ENCODE measurements at places on chromosomes 6 and 20.

GRCh38 chr6:158649289-158650143 lies at the start of gene SYTL3:
SYTL3 (plus strand) TSS chr6:158650054; CDS start chr6:158663269, 13,215 bp downstream.
- DNase-seq: no peak

DNA sequence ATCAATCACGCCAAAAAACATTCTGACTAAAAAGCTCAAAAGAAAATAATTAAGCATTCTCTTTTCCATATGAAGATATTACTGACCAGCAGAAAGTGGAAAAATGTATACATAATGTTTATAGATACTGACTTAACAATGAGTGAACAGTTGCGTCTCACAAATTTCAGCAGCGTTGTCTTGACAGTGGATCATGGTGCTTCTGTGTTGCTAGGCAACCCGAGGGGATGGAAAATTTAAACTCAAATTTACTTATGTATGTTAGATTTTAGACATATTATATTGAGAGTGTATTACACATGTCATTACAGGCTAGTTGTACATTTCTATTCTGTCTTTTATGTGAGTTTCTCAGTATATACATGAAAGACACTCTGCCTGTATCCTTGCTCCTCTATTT lies 110.2 kb downstream of the LAMA2 start:
- DNase-seq: no peak

DNA sequence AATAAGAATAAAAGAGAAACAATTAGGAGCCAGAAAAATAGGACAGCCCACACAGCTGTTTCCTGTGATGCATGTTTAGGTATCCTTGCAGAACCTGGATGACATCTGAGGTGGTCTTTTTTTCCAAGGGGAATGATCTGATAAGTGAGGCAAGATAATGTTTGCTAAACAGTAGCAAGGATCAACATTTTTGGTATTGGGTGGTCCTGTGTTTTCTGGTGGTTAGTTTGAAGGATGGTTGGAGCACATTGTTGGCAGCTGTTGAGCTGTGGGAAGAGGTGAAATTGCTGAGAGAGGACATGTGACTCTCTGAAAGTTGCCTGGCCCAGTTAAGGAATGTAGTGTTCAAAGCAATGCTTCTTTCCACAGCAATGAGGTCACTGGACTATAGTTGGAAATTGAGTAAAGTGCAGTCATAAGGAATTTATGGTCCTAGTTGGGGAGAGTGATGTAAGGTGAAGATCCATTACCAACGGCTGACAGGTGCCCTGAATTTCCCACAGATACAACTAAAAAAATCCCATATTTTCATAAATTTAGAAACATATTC lies 270.2 kb upstream of the IMPG1 start:
- no peak for DNase-seq

DNA sequence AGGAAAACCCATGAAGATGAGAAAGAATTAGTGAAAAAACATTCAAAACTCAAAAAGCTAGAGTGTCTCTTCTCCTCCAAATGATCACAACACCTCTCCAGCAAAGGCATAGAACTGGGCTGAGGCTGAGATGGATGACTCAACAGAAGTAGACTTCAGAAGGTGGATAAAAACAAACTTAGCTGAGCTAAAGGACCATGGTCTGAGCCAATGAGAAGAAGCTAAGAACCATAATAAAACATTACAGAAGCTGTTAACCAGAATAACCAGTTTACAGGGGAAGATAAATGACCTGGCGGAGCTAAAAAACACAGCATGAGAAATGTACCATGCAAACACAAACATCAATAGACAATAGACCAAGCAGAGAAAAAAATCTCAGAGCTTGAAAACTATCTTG lies 904.1 kb upstream of the MANEA start:
- no peak for DNase-seq

DNA sequence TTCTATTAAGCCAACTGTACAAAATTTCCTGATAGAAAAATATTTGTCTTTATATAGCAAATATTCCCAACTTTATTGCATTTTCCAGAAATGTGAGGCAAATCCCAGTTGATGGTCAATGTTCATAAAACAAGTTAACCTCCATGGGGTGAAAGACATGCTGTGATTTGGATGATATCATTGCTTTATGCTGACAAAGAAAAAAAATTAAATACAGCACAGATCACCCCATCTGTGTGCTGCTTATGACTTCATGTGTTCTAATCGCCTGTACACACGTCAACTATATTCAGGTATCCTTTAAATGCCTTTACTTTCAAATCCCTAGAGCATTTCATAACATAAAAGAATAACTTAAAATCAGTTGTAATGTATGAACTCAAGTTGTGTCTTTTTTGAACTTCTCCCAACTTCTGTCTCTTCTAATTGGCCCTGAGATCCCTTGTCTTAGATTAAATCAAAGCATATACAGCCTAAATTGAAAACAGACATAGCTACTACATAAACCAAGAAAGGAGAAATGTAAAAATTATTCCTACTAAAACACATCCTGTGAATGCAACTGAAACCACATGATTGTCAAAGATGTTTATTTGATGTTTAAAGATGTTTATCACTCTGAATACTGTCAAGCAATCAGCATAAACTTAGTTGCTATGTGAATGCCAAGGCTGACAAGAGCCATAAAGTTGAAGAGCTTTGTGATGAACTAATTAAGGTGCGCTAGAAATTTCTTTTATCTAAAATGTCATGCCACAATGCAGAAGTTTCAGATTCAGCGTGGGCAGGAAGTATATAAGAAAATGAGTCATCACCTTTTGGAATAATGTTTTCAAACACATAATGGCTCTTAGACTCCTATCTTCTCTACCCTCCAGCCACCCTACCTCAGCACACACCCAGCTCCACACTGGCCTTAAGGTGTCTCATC lies 68.7 kb downstream of the FILIP1 start:
- no peak for DNase-seq

- no peak for DNase-seq
Observed at GRCh38 chr20:19408971-19409370, 196.5 kb downstream of the SLC24A3 start.

- peak; percentile 11 for DNase-seq
Observed at GRCh38 chr6:51467231-51467952, 620.0 kb downstream of the PKHD1 start.

DNA sequence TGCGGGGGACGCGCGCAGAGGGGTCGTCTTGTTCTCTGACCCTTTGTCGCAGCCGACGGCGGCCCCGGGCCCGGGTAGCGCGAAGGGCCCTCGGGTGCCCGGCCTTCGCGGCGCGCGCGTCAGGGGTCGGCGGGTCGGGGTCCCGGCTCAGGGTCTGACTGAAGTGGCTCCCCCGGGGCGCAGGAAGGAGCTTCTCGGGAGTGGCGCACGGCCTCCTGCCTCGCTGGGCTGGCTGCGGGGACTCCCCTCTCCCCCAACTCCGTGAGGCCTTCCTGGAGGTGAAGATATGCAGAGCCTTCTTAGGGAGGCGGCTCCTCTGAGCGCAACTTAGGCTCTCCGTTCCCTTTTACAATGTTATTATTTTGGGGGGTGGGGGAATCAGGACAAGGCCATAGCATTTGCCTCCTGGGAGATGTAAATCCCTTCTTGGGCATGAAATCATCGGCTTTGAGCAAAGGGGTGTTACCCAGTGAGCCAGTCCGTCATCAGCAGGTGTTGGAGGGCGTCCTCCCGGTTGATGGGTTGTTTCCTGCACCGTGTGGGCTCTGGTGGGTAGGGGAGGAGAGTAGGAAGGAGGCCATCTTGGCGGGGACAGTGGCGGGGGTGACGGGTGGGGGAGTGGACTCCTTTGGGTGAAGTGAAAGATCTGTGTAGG lies 523 bp downstream of the CDS2 start:
- DNase-seq: no peak

DNA sequence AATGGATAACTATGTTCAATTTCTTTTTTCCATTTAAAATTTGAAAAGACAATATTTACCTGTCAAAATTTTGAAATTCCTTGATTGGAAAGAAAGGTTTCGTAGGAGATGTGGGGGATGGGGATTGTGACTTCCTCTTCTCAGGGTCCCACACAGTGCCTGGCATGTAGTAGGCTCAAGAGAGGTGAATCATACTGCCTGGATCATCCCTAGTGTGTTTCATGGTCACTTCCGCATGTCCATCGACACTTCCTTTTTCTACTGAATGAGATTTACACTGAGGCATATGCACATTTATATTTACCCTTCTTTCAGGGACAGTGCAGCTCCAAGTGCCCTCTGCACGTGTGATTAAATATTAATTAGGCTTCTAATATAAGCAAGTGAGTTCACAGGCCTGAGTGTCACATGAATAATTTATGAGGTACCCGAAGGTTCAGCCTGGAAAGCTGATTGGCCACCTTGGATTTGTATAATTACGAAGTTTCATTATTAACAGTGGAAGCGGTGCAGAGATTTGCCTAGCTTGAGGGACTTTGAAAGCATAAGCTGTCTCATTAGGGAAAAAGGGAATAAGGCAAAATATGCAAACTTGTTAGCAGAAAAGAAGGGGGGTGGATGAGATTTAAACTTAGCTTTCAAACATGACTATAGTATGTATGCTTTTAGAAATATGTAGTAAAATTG lies 177.5 kb upstream of the MMS22L start:
- DNase-seq: peak; percentile 57

DNA sequence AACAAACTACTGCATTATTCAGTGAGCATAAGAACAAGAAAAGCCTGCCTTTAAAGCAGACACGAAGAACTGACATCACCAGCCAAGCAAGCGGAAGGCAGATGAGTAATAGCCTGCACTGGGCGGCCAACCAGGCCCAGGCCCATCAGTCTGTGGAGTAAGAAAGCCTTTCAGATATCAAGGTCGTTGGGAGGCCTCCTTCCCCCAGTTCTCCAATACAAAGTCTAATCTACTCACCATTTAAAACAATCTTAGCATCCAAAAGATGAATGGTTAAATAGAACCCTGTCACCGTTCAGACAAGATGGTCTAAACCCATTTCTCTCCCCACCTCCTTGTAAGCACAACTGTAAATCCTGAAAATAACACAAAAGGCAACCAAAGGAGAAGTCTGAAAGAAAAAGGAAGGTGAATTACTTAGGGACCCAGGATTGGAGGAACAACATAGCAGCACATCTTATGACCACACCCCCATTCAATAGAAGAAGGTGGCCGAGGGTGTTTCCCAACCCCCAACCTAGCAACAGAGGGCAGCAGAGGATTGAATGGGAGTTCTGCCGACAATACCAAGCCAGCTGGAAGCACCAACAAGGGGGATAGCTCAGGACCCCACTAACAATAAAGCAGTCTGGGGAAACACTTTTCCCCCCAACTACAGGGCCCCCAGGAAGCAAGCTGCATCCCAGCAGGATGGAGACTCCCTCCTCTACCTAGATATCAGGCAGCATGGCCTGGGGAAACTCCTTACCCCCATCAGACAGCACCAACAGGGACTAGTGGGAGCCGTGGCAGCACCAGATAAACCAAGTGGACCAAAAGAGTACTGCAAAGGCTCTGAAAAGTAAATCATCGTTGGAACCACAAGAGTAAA lies 67.9 kb downstream of the ZHX3 start:
- peak; percentile 64 for DNase-seq

DNA sequence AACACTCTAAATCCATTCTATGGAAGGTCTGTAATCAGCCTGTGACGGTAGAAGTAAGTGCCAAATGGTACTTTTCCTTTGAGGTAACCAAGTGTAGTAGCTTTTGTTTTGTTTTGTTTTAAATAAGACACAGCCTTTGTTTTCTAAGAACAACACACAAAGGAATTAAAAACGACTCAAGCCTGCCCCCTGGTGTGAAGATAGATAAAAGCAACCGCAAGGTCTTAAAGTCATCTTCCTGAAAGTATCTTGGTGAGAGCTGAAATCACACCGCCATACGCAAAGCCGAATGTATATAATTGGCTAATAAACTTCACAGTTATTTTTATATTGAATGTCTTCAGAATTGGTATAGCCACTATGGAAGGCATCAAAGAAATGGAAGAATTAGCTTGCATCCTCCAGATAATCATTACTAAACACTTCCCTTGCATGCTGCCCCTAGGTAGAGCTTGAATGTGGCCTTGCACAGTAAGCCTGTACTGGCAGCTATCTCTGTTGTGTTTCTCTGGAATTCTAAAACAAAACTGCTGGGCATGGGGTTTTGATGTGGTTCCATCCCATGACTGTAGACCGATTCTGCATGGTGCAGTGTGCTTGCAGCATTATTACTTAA lies 95.6 kb downstream of the LAMP5 start:
- DNase-seq: peak; percentile 73

DNA sequence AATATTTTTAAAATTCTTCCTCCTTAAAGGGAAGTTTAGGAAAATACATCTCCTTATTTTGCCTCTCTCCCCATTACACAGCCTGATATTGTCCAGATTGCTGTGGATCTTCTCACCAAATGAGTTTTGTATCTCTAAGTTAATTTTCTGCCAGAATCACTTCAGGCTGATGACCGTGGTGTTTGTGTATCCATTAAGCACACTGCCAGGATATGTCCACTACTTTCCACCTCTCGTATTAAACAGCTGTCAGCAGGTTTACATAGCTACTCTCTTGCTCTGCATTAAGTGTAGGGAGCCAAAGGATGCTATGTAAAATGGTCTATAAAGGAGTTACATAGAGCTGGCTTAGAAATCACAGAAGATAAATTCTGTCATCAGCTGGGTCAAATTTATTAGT lies 201.1 kb downstream of the ZFAND3 start:
- DNase-seq: no peak

GRCh38 chr20:62580052-62580451 lies 62.3 kb upstream of the SLCO4A1 start:
- DNase-seq: no peak
